ENCODE measurements at places on chromosomes 11 and 22.

- DNase-seq: no peak
Observed at GRCh38 chr11:133821776-133822175, 23.5 kb downstream of the SPATA19 start.

DNA sequence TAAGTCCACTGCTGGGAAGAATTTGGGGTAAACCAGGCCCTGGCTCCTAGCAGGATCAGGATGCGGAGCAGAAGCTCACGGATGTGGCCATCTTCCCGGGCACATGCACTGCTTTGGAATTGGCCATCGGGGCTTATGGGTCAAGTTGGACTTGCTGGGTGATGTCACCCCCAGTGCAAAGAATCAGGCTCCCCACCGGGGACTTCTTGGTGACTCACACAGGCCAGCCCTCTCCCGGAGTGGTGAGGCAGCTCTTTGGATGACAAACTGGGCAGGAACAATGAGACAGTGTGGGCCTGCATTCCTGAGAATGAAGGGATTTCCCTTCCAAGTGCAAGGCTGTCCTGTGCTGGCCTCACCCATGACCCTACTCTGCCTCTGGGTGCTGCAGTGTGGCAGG lies 128.8 kb upstream of the ANO1 start:
- DNase-seq: peak; percentile 25

DNA sequence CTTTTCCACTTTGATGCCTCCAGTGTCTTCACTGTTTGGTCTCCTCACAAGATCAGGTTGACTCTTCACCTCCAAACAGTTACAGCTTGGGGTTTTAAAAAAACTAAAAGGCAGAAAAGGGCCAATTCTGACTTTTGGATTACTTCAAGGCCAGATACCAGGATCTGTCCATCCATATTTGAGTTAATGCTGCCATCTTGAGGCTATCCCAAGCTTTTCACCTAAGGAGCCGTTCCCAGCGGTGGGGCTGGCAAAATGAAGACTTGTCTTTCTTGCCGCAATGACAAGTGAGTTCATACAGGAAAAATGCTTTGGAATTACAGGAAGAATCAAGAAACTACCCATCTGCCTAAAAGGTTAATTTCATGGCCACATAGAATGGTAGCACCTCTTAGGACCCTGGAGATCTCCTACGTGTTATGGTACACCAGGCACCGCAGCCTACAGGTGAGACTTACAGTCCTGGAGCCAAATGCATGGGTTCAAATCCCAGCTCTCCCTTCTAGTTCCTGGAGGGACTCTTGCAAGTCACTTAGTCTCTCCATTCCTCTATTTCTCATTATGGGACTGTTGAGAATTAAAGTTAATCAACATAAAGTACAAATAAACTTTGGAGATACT lies 6.0 kb upstream of the OR5B21 start:
- peak; percentile 42 for DNase-seq

DNA sequence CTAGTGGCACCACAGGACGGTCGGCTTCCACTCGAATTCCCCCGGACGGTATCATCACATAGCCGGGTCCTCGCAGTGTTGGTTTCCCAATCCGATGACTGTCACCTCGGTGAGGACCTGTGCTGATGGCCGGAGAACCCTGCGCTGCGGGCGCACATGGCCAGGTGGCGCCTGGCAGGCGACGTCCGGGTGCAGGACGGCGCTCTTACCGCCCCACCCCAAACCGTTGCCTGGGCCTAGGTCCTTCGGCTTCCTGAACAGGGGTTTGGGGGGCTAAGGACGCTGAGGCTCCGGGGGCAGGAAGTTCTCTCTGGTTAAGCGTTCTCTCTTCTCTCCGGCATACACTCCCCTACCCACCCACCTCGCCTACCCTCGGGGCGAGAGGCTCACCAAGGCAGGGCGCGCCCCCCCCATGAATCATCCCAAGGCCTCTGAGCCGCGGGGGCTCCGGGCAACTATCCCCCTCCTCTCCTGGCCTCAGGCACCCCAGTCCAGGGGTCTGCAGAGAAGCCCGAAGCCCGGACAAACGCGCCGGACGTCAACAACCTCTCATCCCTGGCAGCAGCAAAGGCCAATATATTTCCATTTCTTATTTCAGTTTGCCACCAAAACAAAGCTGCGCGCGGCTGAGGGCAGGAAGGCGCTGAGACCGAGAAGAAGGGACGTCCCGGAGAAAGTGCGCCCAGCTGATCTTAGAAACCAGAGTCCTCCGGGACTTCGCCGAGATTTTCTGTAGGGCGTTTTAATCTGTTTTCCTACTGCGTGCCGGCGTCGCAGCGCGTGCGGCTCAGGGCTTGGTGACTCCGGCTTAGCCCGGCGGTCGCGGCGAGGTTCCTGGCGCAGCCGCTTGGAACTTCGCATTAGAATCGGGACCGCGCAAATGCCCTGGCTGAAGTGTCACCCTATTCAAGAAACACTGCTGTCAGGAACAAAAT lies 5.6 kb downstream of the ALX4 start:
- no peak for DNase-seq

DNA sequence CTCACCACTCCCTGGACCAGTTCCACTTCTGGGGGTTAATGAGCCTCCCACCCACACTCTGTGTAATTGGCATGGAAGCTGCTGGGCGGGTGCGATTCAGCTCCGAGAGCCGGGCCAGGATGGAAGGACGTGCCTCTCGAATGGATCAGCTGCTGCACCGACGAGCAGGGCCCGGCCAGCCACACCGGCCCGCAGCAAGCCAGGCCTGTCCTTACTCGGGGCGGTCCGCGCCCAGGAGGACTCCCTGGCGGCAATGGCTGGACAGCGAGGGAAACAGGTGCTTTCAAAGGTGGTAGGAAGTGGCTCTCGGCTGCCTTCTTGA lies 4.3 kb upstream of the SHISAL1 start:
- DNase-seq: no peak

DNA sequence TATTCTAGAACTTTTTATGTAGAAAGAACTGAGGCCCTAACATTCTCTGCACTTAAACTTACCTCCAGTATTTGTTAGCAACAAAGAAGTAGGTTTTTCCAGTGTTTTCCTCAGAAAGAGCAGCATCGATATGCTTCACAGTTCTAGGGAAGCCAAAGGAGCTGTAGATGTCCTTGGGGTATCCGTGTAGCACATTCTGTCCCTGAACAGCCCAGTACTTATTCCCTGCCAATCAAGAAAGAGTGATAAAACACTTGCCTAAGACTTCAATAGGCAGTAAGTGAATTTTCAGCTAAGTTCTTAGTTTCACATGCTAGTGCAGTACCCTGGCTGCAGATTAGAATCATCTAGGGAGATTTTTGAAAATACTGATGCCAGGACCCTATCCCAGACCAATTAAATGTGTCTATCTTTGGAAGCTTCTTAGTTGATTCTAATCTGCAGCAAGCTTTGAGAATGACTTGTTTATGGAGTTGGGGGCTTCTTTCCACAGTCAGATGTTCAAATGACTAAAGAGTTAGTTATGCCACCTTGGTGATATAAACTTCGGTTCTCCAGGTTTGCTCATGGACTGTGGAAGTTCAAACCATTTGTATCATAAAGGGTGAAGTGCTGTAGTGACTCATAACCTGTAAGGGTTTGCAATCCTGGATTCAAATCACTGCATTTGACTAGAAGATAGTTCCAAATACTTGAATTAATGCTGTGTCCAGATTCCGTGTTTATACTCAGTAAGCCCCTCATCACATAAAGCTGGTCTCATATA lies 6.5 kb downstream of the MMP1 start:
- no peak for DNase-seq

- no peak for DNase-seq
Observed at GRCh38 chr11:59292611-59293010, 66.1 kb upstream of the OR5AN1 start.

- DNase-seq: no peak
Observed at GRCh38 chr11:100536979-100537378, 150.1 kb upstream of the ARHGAP42 start.

DNA sequence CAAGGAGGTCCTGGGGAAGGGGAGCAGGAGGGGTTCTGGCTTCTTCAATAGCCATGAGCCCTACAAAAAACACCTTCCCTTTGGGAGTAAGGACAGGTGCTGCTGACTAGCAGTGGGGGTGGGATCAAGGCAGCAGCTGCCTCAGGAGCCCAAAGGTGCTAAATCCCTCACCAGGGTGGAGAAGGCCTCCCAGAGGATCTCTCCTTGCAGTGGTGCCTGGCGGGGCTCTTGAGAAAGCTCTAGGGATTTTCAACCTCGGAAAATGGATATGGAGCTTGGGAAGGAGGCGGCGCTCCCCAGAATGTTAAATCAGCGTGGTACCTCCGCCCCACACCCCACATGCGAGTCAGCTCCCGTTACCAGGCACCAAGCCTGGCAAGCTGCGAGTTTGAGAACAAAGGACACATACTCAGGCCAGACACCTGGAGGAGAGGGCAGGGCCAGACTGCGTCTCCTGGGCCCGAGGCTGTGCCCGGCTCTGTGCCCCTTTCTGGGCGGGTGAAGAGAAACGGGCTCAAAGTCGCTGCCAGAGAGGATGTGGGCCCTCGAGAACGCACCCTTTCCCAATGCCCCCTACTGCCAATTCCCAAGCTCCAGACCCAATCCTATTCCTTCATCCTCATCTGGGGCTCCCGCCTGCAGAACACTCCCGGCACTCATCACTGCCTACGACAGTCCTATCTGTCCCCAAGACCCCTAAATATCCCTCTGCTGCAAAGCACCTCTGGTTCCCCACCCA lies 139.0 kb downstream of the BRD1 start:
- DNase-seq: no peak

GRCh38 chr11:61491736-61492395 lies 16.7 kb upstream of the LRRC10B start:
- no peak for DNase-seq

GRCh38 chr11:64391839-64392238 lies 32.9 kb downstream of the RPS6KA4 start:
- no peak for DNase-seq

GRCh38 chr11:36447514-36447913 lies 62.6 kb downstream of the TRAF6 start:
- peak; percentile 28 for DNase-seq

DNA sequence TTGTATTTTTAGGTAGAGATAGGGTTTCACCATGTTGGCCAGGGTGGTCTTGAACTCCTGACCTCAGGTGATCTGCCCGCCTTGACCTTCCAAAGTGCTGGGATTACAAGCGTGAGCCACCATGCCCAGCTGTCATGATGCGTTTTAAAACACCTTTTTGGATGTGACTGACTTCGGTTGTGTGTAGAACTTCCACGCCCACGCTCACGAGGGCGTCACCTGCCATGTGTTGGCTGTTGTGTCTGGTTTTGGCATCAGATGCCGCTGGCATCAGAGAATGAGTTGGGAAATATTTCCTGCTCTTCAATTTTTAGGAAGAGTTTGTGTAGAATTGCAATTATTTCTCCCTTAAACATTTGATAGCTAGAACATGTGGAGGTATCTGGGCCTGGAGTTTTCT lies 109.1 kb downstream of the KCNQ1 start:
- DNase-seq: no peak

- DNase-seq: no peak
Observed at GRCh38 chr22:29103121-29103520, 30.3 kb downstream of the KREMEN1 start.

GRCh38 chr22:38611559-38611958 lies 41.6 kb upstream of the DMC1 start:
- no peak for DNase-seq

- DNase-seq: no peak
Observed at GRCh38 chr11:66264383-66264782, 4.1 kb upstream of the RAB1B start.

GRCh38 chr11:11916981-11917399 lies 75.2 kb downstream of the USP47 start:
- peak; percentile 80 for DNase-seq

GRCh38 chr11:114167771-114168448 lies 108.4 kb downstream of the ZBTB16 start:
- DNase-seq: no peak

GRCh38 chr11:108224911-108225786 lies 2.3 kb downstream of the ATM start:
- no peak for DNase-seq

- DNase-seq: no peak
Observed at GRCh38 chr11:44880511-44880910, 70.2 kb downstream of the TP53I11 start.

DNA sequence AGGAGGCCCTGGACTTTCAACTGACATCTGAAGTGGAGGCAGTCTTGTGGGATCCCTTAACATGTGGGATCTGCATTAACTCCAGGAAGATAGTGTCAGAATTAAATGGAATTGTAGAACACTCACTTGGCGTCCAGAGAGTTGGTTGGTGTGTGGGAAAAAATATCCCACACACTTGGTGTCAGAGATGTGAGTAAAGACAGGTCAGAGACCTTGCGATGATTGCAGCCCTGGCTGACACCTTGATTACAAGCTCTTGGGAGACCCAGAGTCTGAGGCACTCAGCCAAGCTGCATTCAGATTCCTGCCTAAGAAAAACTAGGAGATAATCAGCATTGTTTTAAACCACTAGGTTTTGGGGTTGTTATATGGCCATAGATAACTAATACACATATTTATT lies 7.2 kb upstream of the TPCN2 start:
- no peak for DNase-seq
